HEK293T (cell line): ENCODE measurements at places on chromosomes 6 and 20.

- no peak for DNase-seq
Measured at GRCh38 chr20:63123331-63123741, 92.6 kb downstream of the YTHDF1 start.

GRCh38 chr20:37573626-37574198 lies 46.0 kb upstream of the BLCAP start:
- no peak for DNase-seq

GRCh38 chr6:13332349-13332706 lies 4.0 kb upstream of the TBC1D7 start:
- no peak for DNase-seq

DNA sequence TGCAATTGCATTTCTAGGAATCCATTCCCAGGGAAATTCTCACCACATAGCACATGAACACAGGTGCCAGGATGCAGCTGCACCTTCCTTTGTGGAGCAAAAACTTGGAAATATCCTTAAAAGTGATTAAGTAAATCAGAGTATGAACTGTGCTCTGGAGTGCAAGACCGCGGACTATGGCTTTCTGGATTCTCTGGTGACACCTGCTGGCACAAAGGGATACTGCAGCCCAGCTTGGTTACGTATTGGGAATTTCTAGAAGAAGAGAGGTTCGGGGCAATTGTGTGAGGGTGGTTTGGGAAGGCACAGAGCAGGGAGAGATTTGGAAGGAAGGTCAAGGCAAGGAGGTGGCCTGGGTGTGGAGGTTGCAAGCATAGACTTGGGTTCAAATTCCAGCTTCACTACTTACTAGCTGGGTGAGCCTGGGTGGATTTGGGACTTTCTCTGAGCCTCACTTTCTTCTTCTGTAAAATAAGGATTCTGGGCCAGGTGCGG lies 15.9 kb upstream of the PEDS1 start:
- DNase-seq = peak; percentile 60

DNA sequence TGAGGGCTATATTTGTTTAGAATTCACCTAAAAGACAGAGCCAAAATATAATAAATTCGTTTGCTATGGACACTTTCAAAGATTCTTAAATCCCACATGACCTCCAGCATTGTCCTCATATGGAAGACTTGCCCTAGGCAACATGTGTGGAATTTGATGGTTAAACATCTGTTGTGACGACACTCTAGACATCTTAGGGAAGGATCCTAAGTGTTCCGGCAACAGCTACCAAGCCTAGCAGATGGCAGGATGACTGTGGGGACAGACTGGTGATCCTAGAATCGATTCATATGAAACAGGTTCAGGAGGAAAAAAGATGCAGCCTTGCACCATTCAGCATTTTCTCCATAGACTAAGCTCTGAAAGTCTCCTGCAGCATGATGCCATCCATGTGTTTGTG lies 77.6 kb upstream of the BACH2 start:
- DNase-seq = no peak

GRCh38 chr6:77857421-77857820 lies 204.6 kb downstream of the MEI4 start:
- no peak for DNase-seq
